GDM1 (cell line): ENCODE measurements at places on chromosomes 4 and X.

DNA sequence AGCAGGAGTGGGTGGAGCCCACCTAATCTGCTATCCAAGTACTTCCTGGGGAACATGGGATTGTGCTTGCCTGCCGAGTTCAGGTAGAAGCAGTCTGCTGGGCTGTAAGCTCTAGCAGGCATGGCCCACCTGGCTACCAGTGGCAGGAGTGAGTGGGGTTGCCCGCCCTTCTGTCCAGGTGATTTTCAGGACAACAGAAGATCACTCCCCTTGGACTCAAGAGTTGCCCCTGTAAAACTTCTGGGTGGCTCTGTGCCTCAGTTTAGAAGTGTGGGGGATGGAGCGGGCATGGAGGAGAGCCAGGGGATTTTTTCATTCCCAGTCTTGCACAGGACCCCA is 43.5 kb downstream of the NDST3 start:
- DNase-seq = no peak

DNA sequence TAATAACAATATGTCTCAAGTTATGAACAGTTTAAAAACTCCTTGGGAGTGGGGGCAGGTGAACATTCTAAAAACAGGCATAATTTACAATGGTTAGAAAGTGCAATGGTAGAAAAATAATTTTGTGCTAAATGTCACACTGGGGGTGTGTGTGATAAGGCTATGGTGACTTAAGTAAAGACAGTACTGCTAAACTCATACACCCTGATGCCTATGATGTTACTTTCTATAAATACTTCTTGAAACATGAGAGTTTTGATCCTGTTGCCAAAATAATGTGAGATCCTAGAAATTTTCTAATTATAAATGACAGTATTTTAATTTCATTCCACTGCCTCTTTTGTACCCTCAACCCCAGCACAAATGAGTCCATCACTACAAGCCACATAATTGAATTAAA is 144.2 kb downstream of the POLA1 start:
- no peak for DNase-seq

DNA sequence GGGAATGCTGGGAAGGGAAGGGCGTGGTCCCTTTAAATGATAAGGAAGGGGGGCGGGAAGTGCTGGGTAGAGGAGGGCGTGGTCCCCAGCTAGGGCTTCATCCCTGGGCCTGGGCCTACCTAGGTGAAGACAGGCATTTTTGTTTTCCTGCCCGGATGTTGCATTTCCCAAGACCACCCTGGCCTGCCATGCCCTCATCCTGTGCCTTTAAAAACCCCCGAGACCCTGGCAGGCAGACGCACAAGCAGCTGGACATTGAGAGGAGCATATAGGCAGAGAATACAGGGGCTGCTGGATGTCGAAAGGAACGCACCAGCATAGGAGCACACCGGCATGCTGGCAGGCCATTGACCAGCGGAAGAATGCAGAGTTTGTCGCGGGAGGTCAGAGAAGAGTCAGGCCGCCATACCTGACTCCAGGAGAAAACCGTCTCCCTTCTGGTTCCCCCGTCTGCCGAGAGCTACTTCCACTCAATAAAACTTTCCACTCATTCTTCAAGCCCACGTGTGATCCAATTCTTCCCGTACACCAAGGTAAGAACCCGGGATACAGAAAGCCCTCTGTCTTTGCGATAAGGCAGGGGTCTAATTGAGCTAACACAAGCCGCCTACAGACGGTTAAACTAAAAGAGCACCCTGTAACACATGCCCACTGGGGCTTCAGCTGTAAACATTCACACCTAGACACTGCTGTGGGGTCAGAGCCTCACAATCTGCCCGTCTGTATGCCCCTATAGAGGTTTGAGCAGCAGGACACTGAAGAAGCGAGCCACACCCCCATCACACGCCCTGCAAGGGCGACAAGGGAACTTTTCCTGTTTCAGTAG is 2.9 kb upstream of the AGA start:
- DNase-seq = no peak

DNA sequence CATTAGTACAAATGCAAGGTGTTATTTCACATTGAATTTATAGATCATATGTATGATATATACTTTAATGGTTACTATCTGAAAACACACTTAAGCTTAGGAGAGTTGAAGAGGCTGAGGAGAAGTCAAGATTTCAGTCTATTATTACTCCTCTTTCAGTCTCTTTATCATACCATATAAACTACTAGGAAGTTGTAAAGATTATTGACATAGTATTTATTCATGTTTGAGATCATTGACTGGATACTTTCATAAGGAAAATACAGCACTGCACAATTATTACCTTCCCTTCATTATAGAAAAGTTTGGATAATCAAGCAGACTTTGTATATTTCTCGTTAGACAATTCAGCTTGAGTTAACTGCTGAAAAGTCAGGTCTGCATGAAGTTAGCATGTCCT is 10.0 kb upstream of the SGMS2 start:
- no peak for DNase-seq

GRCh38 chr4:52946855-52947254 is 84.7 kb downstream of the RASL11B start:
- DNase-seq = no peak

DNA sequence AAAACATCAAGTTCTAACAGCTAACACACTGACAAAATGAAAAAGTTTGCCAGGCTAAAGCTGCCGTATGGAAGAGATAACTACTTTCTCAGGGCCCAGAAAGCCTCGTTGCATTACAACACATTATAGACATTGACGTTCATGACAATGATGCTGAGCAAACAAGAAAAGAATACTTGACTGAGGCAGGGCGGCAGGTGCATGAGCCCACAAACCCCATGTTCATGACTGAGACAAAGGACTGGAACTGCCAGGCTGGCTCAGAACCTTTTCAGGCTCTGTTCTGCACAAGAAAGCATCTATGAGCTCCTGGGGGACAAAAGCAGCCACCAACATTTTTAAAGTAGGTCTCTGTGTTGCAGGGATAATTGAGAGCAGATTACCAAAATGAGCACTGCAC is 13.6 kb downstream of the TLR6 start:
- no peak for DNase-seq
